ENCODE measurements at places on chromosomes 16 and 17.
A peak's percentile ranks its signal among the peaks of the same experiment; 100 is the strongest.

DNA sequence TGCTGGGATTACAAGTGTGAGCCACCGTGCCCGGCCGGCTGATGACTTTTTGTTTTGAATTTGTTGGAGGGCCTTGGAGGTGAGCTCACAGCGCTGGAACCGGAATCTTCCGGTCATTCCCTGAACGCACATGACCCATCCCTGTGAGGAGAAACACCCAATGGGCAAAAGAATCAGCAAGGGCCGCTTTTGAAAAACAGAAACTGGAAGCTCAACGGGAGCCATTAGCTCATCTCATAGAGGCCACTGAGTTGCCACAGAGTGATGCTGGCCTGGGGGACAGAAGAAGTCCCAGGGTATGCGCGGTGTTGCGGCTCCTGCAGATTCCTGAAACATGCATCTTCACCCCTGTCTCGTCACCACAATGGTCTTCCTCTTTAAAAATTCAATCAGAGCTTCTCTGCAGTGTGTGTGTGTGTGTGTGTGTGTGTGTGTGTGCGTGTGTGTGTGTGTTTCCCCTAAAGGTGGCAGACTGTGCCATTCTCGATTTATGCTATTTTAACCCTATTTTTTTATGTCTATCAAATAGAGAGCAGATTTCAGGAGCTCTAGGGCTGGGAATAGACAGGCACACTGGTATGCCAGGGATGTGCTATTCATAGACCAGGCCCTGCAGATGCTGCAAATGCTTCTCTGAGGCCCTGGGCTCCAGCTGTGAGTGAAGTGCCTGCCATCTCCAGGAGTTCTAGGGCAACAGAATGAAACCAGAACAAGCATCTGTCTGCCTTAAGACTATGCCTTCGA lies 68.3 kb downstream of the MARCHF10 start:
- no peak for DNase-seq

GRCh38 chr16:67987460-67988160 lies 7.3 kb upstream of the DPEP3 start:
- no peak for DNase-seq

DNA sequence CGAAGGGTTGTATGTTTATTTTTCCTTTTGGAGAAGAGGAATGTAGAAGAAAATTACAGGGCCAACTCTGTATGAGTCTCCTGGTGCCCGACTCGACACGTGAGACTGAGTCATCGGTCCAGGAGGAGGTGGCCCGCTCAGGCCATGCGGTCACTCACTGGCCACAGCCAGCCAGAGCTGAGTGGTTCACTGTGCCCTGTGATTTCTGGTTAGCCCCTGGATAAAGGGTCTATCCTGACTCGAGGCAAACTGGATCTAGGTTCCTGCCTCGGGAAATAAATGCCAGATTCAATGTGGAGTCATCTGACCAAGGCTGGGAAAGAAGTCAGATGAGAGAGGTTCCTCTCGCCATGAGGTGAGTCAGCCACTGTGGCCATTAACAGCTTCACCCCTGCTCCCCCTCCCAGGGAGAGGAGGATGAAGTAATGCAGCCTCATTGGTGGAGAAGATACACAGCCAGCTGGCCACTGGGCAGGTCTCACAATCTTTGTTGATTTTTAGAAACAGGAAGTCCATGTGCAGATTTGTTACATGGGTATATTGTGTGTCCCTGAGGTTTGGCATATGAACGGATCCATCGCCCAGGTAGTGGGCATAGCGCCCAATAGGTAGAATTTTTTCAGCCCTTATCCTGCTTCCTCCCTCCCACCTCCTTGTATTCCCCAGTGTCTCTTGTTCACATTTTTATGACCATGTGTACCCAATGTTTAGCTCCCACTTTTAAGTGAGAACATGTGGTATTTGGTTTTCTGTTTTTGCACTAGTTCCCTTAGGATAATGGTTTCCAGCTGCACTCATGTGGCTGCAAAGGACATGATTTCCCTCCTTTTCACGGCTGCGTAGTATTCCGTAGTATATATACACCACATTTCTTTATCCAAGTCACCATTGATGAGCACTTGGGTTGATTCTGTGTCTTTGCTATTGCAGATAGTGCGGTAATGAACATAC lies 21.7 kb upstream of the USP36 start:
- peak; percentile 86 for DNase-seq

DNA sequence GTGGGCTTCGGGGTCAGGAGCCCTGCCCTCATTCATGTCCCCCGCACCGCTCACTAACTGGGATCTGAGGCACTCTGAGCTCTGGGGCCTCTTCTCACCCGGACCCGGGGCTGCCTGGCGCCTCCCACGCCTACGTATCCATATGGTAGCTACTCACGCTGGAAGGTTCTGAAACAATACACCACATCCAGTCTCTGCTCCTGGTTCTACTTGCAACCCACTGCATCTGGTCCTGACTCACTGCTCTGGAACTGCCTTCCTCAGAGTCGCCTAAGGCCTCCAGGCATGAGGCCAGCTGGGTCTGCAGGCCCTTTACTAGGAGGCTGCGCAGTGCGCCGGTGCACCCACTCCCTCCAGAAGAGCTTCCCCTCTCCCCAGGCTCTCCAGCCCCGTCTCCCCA lies 18.1 kb downstream of the USP36 start:
- DNase-seq, result no peak

GRCh38 chr17:58658804-58659713 lies 32.8 kb downstream of the TEX14 start:
- DNase-seq, result peak; percentile 79

DNA sequence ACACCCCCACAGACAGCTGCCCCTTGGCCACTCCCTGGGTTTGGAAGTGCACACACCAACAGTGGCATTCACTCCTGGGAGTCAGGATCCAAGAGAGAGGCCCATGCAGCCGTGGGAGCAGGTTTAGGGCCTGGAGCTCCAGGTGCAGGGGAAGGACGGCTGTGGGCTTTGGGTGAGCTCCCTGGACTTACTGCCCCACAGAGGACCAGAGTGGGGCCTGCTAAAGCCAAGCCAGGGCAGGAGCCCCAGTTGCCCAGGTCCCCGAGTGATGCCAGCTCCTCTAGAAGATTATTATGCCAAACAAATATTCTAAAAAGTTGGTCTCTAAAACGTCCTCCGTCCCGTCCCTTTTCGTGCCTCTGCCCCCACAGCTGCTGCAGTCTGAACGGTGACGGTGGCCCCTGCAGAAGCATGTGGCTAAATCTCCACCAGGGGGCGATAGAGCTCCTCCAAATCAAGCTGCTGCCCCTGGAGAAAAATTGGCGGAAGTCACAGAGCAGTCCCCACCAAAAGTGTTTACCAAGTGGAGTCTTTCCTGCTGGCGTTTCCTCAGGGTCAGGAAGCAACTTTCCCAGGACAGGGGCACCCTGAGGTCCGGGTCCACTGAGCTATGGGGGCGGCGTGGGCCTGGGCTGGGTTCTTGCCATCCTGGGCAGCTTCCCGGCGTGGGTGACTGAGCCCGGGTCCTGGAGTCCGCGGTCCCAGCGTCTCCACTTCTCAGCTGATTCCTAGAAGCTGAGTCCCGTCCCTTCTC lies 4.2 kb downstream of the ARMC7 start:
- peak; percentile 94 for DNase-seq

- DNase-seq, result no peak
These were observed 863 bp downstream of the CASKIN1 start for GRCh38 chr16:2195322-2196161.
